Amygdala (tissue), 56 donors: ENCODE measurements at places on chromosomes 1 and 21.

DNA sequence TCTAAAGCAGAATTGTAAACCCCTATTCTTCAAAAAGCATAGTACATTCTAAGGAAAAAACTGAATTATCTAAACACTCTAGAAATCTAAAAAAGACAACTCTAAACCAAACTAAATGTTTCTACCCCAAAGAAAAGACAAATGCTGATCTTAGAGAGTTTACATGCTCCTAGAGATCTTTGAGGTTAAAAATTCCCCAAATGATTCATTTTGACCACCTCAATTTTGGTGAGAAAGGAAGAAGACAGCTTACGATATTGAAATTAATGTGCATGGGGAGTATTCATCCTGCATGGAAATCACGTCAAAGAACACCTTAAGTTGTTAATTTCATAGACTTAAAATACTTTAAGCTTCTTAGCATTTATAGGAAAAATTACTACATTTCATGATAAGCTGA, 377.8 kb upstream of the RUNX1 start:
- no peak for DNase-seq

GRCh38 chr1:201933840-201934430, 12.4 kb downstream of the LMOD1 start:
- DNase-seq: no peak

DNA sequence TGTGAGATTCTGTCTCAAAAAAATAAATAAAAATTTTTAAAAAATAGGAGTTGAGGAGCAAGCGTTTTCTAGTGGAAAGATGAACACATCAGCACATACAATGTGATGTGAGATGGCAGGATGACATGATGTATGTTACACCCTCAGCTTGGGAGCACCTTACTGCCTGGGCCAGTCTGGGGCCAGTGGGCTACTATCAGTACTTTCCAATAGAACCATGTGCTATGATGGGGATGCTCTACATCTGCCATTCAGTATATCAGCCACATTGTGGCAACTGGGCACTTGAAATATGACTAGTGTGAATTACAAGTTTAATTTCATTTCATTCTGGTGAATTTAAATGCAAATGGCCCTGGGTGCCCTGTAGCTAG, 156.0 kb downstream of the PGBD5 start:
- DNase-seq: no peak

- no peak for DNase-seq
Observed at GRCh38 chr21:38721055-38721454, 84.7 kb upstream of the ETS2 start.

GRCh38 chr1:244010191-244010590, 40.9 kb upstream of the ZBTB18 start:
- no peak for DNase-seq

GRCh38 chr1:33470495-33471012, 1.9 kb upstream of the ZSCAN20 start:
- DNase-seq: peak; percentile 79

GRCh38 chr1:164813776-164814175, 254.8 kb downstream of the PBX1 start:
- DNase-seq: no peak

DNA sequence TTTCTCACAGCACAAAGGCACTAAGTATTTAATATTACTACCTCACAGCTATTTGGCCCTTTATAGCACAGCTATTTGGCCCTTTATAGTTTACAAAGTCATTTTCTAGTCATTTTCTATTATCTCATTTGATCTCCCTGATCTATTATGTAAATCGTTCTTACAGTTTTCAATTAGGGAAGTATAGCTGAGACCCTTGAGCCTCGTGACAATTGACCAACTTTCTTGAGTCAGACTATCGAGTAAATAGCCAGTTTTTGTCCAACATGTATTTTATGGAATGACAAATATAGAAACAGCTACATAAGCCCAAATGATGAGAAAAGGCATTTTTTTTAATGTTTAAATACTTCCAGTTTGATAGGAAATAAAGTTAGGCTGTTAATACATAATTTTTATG, 7.0 kb upstream of the ANGPTL1 start:
- no peak for DNase-seq

- no peak for DNase-seq
Observed at GRCh38 chr1:23196627-23197328, 20.5 kb downstream of the HTR1D start.

- no peak for DNase-seq
Observed at GRCh38 chr1:94961582-94961981, 34.7 kb upstream of the CNN3 start.

DNA sequence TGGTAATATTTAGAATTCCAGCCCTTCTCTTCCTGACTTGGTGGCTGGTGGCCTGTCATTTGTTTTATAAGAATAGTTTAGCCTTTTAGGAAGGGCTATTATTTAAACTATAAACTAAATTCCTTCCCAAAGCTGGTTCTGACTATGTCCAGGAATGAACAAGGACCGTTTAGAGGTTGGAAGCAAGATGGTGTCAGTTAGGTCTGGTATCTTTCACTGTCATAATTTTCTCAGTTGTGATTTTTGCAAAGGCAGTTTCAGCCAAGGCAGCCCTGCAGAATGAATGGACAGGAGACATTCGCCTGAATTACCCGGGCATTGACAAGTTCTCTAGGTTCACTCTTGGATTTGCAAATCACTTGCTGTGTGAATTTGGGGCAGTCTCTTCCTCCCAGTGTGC, 67.2 kb downstream of the TLR5 start:
- DNase-seq: no peak

DNA sequence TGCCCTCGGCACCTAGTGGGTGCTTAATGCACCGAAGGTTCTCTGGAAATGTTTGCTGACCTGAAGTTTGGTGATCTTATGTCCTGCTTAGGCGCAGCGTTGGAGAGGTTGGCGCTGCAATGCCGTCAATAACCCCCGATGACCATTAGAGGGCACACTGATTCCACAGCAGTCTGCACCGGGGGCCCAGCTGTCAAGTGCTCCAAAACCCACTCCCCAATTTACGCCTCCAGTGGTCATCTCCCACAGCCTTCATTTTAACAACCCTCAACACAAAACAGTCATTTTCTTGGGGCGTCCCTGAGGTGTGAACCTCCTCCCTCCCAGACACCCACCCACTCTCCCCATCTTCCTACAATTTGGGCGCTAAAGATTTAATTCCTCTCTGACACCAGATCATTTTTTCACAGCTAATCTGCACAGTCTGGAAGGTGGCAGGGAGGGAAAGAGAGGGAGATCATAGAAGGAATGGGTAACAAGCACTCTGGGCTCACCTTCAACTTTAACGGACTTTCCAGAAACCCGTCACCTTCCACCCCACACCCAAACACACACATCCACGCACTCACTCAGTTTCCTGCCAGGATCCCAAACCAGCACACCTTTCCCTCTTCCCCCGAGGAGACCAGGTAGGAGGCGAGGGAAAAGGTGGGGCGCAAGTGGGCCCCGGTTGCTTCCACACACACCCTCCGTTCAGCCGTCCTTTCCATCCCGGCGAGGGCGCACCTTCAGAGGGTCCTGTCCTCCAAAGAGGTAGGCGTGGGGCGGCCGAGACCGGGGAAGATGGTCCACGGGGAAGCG, 570 bp upstream of the NPR1 start:
- DNase-seq: peak; percentile 20

DNA sequence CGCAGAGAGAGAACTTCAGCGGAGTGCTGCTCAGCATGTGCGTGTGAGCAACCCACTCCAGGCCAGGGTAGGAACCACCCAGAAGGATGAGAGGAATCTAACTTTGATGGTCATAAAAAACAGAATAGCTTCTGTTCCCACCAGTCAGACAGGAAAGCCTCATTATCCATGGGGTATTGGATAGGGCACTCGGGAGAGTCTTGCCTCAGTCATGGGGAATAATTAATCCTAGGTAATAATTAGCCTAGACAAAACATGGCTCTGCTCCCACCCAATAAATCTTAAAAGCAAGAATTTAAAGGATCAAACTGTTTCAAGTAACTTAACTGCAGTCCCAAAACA, 35.3 kb downstream of the LDLRAD1 start:
- DNase-seq: no peak

- no peak for DNase-seq
Observed at GRCh38 chr1:114130846-114131525, 22.7 kb downstream of the SYT6 start.

DNA sequence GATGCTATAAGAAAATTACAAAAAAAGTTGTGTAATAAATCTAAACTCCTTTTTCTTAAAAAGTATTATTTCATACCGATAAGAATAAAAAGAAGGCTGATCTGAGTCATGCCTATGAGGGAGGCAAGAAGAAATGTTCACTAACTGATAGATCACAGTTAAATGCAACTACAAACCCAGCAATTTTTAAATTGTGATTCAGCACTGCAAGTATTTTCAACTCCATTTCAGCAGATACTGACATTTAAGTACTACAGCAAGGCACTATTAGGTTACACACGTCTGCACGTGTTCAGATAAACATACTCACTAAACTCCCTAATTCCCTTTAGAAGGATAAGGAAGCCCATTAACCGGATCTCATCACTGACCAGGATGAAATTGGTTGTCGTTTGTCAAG, 213.3 kb upstream of the ZRANB2 start:
- no peak for DNase-seq

DNA sequence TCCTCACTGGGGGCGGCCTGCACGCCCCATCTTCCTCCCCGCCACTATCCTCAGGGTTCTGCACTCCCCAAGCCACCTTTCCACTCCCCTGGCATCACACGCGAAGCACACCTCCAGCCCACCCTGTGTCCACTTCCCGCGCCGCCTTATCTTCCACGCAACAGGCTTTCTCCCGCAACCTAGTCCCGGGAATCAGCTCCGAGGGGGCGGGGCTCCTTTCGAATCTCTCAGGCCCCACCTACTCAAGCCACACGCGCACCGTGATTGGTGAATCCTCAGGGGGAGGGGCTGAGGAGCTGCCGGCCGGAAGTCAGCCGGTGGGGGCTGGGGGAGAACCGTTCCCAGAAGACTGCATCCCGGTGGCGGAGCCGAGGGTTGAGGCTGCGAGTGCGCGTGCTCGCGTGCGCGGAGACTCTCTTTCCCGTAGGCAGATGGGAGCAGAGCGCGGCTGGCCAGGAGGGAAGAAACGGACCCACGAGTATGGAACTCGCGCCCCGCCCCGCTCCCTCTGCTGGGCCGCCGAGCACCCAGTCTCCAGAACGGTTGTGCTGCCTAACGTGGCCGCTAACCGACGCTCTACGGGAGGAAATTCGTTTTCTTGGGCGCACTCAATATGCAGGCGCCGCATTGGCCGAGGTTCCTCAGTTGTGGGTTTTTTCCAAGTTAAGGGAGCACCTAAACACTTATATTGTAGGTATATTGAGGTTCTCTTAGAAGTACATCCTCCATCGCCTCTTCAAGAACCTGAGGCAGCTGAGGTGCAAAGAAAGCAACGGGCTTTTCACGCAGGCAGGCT, at the start of gene PSRC1:
PSRC1 (minus strand) TSS at position 194 of the 796 bp plus-strand sequence.
- peak; percentile 96 for DNase-seq

DNA sequence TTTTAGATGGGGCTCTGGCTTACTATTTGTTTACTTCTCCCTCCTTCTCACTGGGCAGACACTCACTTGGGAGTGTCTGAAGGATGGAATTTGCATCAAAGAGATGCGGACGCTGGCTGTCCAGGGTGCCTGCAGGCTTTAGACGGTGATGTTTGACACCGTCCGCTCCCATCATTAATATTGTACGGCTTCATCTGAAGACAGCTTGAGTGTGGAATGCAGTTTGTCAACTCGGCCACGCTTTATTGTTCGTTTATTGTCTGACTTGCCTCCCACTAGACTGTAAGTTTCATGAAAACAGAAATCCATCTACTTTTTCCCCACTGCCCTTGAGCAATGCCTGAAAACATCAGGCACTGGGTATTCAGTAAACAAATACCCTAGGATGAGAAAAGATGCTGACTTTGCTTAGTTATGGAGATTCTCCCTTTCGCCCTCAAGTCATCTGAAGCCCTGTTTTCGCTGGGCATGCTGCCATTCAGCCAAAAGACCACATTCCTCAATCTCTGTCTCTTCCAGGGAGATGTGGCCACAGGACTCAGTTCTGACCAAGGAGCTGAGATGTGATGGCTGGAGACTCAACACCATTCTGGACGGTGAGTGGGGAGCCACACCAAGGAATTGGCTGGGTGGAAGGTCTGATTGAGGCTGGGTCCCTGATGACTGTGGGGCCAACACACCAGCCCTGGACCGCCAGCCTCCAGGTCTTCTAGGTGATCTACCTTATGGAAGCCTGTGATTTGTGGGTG, 87.6 kb downstream of the BCAR3 start:
- no peak for DNase-seq

DNA sequence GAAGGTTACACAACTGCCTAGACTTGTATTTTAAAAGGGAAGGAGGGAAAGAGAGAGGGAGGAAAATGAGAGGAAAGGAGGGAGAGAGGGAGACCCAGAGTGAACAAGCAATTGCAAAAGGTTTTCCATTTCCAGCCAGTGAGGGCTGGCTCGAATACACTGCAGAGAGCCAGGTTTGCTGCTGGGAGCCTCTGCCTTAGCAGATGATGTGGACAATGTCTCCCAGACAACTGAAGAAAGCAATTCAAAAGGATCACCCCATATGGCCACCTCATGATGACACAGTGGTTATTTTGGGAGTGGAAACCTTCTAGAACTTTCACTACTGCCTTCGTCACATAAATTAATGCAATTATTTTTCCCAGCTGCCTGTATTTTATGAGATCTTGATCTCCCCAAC, 86.4 kb downstream of the BCAR3 start:
- DNase-seq: no peak

- DNase-seq: no peak
Observed at GRCh38 chr1:18495635-18496034, 14.9 kb downstream of the KLHDC7A start.

DNA sequence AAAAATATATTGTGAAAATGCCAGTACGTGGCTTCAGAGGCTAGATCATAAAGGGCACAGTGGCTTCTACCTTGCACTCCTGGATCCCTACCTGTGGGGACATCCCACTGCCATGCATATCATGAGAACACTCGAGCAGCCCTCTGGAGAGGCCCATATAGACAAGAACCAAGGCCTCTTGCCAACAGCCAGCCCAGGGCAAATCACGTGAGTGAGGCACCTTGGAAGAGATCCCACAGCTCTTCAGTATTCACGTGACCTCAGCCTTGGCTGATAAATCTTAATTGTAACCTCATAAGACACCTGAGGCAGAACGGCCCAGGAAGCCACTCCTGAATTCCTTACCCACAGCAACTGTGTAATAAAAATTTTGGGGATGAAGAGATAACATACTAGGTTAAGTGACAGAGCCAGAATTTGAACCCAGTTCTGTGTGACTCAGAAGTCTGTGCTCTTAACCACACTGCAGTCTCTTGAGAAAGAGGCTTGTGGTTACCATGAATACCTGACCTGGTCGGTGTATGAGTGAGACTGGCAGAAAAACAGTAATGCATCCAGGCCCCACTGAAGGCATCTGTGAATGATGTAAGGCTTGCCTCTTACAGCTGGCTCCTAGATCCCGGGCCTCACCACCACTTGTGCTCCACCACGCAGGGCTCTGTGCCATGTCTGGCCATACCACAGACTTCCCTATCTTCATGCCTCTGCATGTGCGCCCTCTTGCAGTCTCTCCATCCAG, 6.9 kb upstream of the A3GALT2 start:
- peak; percentile 23 for DNase-seq
